Breast epithelium (tissue), 4 donors: ENCODE measurements at places on chromosomes 2 and 18. TPM values are rescaled to one million over a fixed set of nuclear protein-coding genes. Genes with fewer than 3 reads are reported as not detected.

The SPDYA gene
- total RNA-seq = 1.8 TPM

The WNT10A gene
- not detected for total RNA-seq

The GPR39 gene
- total RNA-seq = 8.2 TPM

The ANKRD44 gene
- total RNA-seq = 41.3 TPM

The OXER1 gene
- total RNA-seq = 0.80 TPM

The LIPG gene
- 1.6 TPM for total RNA-seq

The VRK2 gene
- 28.2 TPM for total RNA-seq

The INPP5D gene
- 18.4 TPM for total RNA-seq

The ADCYAP1 gene
- 1.2 TPM for total RNA-seq

GRCh38 chr2:55115761-55116597 lies 65.7 kb upstream of the RTN4 start:
- no peak for DNase-seq

GRCh38 chr2:66839551-66840320 lies 404.8 kb downstream of the MEIS1 start:
- no peak for DNase-seq

DNA sequence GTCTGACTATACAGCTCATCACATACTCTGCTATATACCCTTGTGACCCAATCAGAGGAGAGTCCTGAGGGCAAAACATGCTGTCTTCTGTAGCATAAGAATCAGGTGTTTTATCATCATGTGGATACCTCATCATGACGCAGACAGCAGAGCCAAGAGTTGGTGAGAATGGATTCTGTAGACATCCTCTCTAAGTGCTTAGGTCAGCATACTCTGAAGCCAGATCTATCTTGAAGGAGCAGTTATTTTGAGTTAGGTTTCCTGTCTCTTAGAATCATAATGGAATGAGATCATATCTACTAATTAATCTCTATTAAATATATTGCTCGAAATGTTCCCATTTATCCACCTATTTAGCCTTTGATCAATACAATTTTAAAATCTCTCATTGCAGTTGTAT lies 190.2 kb upstream of the KCNH7 start:
- DNase-seq = no peak

- no peak for DNase-seq
Observed at GRCh38 chr2:234146087-234146826, 95.8 kb downstream of the SPP2 start.

DNA sequence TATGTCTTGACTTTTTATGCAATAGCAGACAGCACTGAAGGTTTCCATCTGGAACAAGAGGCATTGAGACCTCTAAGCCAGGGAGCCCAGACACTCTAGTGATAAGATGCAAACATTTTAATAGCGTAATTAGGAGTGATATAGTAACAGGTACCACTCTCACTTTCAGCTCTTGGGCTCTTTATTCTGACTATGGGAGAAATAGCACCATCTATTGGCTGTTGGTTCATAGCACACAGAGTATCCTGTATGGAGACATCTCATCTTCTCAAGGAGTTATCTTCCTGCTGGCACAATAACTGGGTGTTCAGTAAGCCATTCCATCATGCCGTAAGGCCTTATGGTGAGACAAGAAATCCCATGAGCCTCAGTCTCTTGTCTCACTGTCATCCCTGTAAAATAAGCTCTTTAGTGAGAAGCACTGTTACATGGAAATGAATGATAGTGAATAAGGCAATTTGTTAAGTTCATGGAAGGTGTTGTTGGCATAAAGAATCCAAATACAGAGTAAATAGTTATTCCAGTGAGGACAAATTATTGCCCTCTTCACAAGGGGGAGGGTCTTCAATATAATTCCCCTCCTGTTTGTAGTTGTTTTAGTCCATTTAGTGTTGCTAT lies 48.3 kb downstream of the THUMPD2 start:
- DNase-seq = no peak

DNA sequence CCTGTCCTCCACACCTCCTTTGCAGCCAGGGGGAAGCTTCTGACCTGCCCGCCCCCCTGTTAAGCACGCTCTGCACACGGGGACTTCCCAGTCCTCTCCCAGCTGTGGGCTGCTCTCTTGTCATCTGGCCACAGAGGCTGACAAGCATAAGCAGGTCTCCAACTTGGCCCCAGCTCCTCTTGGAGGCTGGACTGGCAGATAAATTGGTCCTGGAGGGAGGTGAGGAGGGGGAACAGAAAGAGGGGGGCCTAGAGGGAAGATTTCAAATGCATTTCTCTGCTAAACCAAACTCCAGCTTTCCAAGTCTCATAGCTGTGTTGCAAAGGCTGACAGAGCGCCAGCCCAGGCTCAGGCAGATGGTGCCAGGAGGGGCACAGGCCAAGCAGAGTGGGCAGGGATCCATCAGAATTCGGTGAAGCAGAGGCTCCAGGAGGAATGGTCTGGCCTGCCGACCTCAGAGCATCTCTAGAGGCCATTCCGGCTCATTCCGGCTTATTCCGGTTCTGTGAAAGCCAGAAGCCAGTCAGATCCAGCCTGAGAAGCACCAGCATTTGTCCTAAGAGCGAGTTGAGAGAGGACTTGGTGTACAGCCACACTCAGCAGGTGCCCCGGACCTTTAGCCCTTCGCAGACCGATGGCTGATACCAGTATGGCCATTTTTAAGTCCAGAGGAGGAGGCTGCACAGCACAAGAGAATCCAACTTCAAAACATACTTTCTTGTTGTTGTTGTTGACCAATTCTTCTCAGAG lies 508.9 kb upstream of the MYT1L start:
- DNase-seq = no peak

GRCh38 chr2:231922311-231923009 lies 3.7 kb downstream of the NPPC start:
- peak; percentile 42 for DNase-seq

DNA sequence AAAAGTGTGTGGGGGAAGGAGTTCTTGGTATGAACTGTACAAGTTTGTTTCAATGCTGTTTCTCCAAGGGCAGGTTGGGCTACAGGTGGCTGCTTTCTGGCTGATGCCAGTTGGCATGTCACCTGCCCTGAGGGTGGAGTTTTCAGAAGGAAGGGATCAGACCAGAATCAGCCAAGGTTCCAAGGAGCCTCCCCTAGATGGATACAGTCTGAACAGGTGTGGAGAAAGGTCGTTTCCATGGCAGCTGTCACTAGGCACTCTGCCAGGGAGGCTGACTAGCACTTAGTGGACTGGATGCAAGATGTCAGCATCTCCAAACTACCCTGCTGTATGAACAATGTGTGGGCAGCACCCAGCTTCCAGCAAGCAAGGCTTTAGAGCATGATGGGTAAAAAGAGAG lies 444.4 kb upstream of the HNRNPA3 start:
- no peak for DNase-seq

DNA sequence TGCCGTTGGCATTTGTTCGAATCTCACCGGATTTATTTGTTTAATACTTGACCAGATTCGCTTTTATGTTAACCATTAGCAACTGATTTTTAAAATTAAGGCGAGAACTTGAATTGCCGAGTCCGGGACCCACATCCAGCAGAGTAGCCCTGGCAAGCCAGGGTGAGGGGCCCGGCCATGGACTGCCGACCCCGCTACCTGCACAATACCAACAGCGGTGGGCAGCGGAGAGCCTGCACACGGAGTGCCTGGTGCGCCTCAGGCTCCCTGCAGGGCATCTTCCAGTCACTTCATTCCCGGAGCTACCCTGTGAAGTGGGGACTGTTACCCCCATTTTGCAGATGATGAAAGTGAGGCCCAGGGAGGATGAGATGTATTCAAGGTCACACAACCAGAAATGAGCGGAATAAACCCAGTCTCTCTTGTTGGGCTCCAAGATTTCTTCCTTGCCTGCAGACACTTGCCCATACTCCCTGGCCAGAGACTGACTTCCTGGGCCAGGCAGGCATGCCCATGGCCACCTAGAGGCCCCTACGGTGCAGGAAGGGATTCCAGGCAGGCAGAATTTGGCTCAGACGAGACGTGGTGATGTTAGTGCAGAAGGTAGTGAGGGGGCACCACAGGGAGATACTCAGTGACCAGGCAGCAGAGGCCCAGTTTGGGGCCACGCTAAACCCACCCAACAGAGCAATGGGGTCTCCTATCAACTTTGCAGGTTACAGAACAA lies 2.9 kb downstream of the FBLN7 start:
- DNase-seq = no peak

DNA sequence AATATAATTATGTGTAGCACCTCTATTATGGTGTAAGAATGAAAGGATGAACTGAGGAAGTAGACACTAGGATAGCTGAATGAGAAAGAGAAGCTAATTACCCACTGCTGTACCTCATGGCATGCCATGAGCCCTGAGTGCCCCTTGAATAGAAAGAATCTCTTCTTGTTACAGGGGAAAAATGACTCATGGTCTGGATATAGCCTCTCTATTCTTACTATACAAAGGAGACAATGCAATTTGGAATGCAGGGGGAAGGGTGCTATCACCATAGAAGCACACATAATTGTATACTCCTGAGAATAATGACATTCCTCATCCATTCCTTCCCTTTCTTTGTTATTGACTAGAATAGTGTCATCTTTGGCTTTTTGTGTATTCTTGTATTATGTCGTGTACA lies 385.2 kb downstream of the CDH7 start:
- DNase-seq = no peak

DNA sequence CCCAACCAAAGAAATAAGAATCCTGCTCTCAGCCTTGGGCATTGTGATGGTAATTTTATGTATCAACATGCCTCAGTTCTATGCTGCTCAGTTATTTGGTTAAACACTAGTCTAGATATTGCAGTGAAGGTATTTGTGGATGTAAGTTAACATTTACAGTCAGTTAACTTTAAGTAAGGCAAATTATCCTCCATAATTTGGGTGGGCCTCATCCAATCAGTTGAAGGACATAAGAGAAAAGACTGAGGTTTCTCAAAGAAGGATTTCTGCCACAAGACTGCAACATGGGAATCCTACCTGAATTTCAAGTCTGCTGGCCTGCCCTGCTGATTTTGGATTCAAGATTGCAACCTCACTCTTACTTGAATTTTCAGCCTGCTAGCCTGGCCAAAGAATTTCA lies 975.5 kb upstream of the ACVR2A start:
- no peak for DNase-seq

GRCh38 chr2:215367662-215368492 lies 56.0 kb downstream of the ATIC start:
- DNase-seq = no peak

DNA sequence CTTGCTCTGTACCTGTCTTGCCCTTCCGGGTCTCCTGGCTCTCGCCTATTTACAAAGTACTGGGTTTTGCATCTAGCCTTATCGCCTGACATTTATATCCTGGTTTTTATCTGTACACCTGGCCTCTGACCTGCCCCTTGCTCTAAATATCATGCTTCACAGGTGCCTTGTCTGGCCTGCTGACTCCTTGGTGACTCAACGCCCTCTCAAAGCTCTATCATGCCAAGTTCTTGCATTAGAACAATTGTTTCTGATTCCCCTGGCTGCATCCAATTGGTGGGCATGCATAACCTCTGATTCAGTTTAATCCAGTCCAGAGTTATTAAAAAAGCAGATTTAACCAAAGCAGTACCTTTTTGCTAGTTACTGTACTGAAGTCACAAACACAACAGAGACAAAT lies 113.9 kb upstream of the CCDC68 start:
- no peak for DNase-seq

DNA sequence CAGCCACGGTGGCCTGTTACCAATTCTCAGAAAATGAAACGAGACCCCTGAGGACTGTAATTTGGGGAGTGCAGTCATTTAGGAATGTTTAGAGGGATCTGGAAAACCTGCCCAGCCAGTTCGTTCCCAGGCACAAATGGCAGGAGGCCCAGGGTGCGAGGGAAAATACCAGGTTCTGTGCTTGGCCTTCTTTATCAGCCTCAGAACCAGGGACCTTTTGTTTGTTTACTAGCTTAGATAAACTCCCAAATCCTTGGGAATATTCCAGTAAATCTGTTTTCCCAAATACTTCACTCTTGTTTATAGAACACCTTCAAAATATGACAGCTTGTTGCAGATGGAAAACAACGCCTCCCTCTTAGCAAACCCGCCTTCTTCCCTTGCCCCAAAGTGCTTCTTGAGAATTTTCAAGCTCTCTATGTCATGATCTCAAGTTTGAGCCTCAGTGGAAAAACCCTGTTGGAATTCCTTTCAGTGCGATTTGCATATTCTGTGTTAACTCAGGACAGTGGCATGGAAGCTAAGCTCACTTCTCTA lies 400.3 kb upstream of the SMIM21 start:
- DNase-seq = no peak

DNA sequence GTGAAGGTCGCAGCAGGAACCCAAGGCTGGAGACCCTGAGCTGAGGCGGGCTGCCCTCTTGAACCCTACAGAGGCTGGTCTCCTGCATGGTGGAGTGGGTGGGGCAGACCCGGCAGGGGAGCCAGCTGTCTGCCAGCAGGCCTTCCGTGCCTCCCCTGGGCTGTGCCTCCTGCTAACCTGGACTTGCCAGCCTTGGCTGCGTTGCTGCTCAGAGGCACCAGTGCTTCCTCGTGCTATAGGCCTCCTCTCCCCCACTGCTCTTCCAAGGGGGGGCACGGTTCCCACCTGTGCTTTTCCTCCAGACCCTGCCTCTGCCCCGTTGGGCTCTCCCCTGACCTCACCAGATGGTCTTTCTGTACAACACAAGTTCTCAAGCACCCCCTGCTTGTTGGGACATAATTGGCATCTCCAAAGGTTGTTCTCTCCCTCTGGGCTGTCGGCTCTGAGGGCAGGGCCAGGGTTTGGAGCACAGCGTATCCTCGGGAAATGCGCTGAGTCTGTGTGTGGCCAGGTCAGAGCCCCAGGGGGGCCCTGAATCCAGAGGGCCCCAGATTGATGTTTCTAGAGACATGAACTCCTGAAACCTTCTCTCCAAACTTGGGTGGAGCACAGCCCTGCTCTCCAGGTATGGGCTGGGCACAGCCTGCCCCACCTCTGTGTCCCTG lies 6.7 kb downstream of the ARHGEF4 start:
- DNase-seq = no peak

GRCh38 chr2:152716805-152717227 lies 445 bp downstream of the PRPF40A start:
- no peak for DNase-seq

DNA sequence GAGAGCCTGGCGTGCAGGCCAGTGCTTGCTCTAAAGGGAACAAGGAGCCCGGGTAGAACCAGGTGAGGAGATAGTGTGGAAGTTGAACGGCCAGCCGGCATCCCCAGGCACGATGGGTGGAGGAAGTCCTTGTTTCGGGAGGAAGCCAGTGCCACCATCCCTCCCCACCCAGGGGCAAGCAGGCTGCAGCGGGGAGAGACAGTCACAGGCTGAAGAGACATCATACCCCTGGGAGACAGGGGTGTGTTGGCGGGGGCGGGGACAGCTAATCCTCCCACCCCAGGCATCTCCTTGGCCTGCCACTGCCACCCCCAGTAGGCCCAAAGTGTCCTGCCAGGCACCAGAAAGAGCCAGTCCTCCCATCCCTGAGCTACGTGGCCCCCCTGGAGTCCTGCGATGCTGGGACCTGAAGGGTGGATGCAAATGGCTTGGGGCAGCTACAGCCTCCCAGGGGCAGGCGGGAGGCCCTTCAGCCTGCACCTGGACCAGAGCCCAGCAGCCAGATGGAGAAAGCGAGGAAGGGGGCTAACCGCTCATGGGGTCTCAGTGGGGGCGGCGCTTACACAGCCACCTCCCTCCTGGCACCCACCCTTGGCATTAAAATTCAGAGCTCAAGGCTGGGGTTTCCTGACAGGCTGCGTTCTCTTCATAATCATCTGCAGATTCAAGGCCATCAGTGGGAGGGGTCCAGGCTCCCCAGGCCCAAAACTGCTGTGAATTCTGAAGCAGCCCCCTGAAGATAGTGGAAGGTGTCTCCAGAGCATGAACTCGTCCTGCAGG lies 14.8 kb upstream of the GPR55 start:
- DNase-seq = peak; percentile 10

GRCh38 chr2:190589008-190589407 lies 54.5 kb upstream of the NEMP2 start:
- DNase-seq = no peak
